MCF 10A (cell line): ENCODE measurements at places on chromosomes 3 and 15. TPM values are rescaled to one million over a fixed set of nuclear protein-coding genes. Genes with fewer than 3 reads are reported as not detected.

FGF12 gene
- 0.09 TPM in 1 of 2 replicates, not detected in the other for total RNA-seq

GRCh38 chr3:54599716-54600115 is 328.1 kb downstream of the LRTM1 start:
- H3K4me1 ChIP-seq = no peaks in the 10 kb centered on the region
- H3K27ac ChIP-seq = no peak overlapping the region
- no peak for DNase-seq

DNA sequence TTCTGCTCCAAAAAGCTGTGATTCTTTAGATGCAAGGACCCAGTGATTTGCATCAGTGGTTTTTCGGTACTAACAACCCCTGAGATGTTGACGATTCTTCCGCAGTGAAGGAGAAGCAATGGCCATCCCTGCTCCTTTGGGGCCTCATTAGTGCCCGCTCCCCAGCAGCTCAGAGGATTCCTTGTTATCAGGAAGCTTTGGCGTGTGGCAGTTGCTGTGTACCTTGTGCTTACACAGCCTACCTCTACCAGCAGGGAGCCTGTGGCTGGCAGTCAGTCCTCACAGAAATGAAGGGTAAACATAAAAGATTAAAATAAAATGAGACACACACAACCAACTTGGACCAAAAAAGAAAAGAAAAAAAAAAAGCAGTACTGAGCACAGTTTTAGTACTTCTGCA is 55.2 kb downstream of the CNTN3 start:
- no peak for DNase-seq
- H3K36me3 ChIP-seq = no peaks in the 10 kb centered on the region
- peaks cover 6% of the 10 kb centered on the region for H3K4me1 ChIP-seq
- H3K27ac ChIP-seq = no peak overlapping the region

GPR62 gene
- not detected in 2 replicates for total RNA-seq

- H3K36me3 ChIP-seq = no peaks in the 10 kb centered on the region
- H3K4me1 ChIP-seq = peaks cover 6% of the 10 kb centered on the region
- peak; percentile 35 for DNase-seq
Observed at GRCh38 chr3:144039661-144040060, 68.0 kb downstream of the DIPK2A start.

FMN1 gene
- 1.2 and 1.6 TPM in 2 replicates for total RNA-seq

DNA sequence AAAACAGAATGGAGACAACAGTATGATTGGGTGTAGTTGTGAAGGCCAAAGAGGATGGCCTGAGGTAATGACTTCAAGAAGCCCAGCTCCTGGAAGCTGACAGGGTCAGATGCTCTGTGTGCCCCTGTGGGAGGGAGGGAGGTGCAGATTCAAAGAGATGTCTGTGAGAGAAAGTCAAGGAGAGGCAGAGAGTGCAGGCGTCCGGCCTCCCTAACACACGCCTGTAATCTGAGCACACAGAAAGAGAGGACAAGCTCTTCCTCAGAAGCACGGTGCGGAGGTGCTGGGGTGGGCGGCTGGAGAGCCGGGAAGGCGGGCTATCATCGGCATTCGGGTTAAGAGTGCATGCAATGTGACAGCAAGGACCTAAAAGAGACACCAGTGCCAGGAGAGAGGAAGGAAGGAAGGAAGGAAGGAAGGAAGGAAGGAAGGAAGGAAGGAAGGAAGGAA is 238.2 kb upstream of the HES1 start:
- peaks cover 11% of the 10 kb centered on the region for H3K4me1 ChIP-seq
- no peak overlapping the region for H3K27ac ChIP-seq
- no peak overlapping the region for H3K4me3 ChIP-seq
- no peaks in the 10 kb centered on the region for H3K27me3 ChIP-seq
- no peak for DNase-seq

DNA sequence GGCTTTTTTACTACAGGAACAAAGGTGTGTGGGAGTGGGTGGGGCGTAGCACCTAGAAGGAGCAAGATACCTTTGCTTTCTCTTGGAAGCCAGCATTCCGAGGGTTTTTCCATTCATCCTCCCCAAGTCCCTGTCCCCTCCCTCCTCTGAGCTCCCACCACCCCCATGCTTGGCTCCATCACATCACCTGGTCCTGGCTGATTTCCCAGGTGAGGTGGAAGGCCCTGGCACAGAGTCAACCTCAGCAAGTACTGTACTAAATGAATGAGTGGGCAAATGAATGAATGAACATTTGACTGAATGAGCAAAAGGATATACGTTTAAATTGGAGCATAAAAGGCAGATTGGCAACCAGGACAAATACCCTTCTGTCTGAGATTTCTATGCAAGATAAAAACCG is 45.4 kb downstream of the DZIP1L start:
- DNase-seq = peak; percentile 50
- no peak overlapping the region for H3K27ac ChIP-seq
- H3K4me1 ChIP-seq = no peaks in the 10 kb centered on the region
- H3K36me3 ChIP-seq = peaks cover 10% of the 10 kb centered on the region
- no peaks in the 10 kb centered on the region for H3K27me3 ChIP-seq

DUOXA1 gene
- total RNA-seq = 1.3 and 3.0 TPM in 2 replicates

DNA sequence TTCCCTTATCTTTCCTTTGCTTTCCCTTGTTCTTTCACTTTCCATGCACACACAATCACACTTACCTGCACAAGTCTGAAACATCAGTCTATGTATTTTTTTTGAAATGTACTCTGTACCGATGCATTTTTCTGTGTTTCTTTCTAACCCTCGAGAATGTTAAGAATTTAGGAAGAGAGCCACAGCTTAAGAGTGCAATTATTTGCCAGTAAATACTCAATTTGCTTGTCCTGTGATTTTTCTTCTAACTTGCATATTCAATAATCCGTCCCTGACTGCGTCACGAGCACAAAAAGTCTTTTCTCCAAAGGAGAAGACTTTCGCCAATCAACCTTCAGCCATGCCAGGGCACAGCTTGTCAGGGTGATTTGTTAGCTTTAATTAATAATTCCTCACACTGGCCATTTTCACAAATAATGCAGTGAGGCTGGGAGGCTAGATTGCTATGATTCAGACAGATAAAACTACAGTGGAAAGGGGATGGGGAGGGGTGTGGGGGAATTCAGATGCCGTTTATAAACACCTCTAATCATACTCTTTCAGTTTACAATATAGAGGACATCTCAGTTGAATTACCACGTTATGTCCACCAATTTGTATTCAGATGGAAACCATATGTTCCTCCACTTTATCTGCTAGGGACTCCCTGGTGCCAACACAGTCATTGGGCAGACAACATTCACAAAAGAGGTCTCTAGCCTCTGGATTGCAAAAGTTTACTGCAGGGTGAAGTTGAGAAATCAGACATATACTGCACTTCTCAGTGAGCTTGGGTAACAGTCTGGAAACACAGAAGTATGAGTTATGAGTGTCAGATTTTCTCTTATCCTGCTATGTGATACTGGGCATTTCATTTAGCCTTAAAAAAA is 388.0 kb downstream of the ZBTB20 start:
- no peaks in the 10 kb centered on the region for H3K36me3 ChIP-seq
- H3K4me1 ChIP-seq = peaks cover 11% of the 10 kb centered on the region
- peak; percentile 56 for DNase-seq
- no peak overlapping the region for H3K4me3 ChIP-seq
- peak overlapping the region; percentile 20 for H3K27ac ChIP-seq
